DMS79 treated with DMSO at 0.1 percent for 48 hours (cell line): ENCODE measurements at places on chromosomes 12 and 14.

GRCh38 chr12:7068994-7069346, 8.5 kb downstream of the C1S start:
- DNase-seq, result no peak

GRCh38 chr14:42911642-42912041, 1305.0 kb downstream of the LRFN5 start:
- no peak for DNase-seq

DNA sequence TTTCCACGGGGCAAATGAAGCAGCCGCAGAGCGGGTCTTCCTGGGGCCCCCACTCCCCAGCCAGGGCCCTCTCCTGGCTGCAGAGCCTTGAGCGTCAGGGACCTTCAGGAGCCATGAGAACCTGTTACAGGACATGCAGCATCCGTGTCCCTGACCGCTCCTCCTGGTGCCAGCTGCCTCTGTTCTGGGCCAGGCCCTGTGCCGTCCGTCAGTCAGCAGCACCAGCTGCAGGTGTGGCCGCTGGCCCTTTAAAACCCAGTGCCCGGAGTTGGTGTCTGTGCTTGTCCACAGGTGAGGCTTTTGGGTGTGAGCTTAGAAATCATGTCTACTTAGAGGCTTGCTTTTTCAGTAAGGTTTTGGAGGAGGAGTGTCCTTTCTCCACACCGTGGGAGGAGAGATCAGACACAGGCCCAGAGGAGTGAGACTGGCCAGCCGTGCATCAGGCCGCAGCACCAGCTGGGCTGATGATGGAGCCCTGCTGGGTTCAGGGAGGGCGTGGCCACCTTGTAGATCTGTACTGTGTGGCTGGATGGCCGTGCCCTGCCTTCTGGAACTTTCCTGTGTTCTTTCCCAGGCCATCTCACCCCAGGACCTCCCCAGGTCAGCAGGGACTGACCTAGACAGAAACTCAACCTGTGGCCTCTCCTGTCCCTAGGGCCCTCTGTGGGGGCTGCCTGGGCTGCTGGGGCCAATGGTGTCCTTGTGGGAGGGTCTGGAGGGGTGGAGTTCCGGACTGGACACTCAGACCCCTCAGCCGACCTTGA, 27.1 kb downstream of the AACS start:
- no peak for DNase-seq

DNA sequence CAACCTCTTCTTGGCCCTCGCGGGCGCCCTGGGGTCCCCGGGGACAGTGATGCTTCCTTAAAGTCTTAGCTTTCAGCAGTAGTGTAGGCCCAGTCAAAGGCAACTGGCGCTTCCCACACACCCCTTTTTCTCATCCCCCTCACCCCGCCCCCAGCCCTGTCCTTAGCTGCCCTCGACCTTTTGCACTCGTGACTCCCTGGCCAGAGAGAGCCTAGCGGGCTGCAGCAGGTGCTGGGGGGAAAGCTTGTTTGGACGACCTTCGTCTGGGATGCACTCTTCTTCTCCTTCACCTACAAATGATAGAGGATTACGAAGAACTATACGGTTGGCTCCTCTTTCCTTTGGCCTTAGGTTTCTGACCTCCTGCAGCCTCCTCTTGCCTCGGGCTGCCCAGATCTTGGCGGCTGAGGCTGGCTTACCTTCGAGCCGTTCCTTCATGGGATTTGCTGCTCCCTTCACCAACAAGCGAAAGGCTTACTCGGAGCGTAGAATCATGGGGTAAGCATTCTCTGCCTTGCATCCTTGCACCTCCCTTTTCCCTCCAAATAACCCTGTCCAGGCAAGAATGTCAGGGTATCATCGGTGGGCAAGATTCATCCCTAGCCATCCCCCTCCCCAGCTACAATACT, 815 bp downstream of the COQ10A start:
- DNase-seq, result peak; percentile 22

DNA sequence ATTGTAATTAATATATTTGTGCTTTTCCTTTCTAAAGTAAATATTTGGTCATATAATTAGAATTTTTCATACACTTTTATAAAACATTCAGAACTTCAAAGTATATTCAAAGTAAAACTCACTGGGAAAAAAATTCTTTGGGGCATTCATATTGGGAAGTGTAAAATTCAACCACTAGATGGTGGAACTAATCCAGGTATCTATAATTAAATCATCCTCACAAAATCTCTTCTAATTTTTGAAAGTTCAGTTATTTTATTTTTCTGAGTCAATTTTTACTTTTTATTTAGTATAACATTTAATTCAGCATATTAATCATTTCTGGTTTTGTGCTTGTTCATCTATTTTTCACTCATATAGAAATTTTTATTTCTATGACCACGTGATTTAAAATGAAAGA, 81.0 kb downstream of the NTS start:
- DNase-seq, result no peak

- DNase-seq, result no peak
Measured at GRCh38 chr12:62846491-62846890, 88.5 kb downstream of the PPM1H start.

DNA sequence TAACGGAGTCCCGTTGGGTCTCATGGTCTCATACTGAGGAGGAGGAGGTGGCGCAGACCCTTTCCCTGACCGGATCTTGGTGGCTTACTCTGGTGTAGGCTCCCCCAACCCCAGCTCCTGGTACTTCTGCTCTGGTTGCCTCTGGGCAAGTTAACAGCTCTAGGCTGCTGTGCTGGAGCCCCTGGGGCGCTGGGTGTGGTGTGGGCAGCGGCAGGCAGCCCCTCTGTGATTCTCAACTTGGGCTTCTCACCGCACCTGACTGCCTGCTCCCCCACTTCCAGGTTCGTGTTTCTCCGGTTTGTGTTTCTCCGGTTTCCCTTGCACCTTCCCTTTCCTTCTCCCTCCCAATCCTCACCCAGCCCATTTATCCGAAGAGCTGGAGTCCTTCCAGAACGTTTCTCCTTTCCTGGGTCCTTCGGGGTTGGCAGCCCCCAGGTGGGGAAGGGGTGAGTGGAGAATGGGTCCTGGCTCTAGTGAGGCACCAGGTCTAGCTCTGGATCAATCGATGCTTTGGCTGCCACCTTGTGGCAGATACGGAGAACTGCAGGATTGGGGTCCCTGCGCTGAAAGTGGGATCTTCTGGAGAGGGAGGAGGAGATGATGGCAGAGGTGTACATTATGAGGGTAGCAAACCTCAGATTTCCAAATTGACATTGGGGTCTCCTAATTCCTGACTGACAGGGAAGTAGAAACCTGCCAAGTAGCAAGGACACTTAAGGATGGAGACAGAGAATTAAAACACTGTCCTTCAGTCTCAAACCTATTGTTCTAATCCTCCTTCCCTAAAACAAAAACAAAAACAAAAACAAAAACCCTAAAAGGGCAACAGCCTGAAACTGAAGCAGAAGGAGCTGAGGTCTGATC, 8.3 kb downstream of the CISTR start:
- peak; percentile 20 for DNase-seq

GRCh38 chr12:12791756-12792369, 6.4 kb downstream of the APOLD1 start:
- DNase-seq, result peak; percentile 54

GRCh38 chr14:104637546-104638003, 33.0 kb upstream of the TMEM179 start:
- DNase-seq, result no peak

DNA sequence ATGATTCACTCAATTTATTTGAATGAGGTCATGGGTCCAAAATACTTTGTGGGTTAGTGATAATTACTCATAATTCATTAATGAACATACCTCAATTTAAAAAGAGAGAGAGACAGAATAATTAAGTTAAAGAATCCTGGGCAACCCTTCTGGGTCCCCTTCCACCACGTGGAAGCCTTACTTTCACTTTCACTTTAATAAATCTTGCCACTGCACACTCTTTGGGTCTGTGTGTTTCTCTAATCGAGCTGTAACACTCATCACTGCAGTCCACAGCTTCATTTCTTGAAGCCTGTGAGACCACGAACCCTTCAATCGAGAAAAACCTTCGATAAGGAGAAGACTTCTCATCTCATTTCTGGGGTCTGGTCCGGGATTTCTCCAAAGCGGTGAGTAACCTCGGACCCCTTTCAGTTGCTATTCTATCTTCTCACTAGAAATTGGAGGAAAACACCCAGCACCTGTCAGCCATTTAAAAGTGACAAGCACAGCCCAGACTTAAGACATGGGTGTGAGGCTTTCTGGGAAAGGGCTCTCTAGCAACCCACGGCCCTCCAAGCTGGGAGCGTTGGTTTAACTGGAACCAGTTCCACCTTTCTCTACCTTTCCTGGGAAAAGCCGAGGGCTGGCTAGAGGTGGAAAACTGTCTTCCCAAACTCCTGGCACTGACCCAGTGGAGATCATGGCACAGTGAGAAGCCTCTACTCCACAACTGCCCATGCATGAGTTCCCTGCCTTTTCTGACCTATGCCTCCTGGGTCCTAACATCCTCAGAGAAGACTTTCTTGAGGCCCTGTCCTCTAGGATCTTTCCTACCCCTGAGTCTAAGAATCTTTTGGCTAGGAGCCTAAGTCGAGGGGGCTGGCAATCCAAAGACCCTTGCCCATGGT, 148.8 kb upstream of the ATF7IP start:
- DNase-seq, result peak; percentile 77

- DNase-seq, result peak; percentile 54
Measured at GRCh38 chr14:22900081-22900799, 17.2 kb downstream of the REM2 start.
